ENCODE measurements at places on chromosomes 16 and 17.
A peak's percentile ranks its signal among the peaks of the same experiment; 100 is the strongest.

DNA sequence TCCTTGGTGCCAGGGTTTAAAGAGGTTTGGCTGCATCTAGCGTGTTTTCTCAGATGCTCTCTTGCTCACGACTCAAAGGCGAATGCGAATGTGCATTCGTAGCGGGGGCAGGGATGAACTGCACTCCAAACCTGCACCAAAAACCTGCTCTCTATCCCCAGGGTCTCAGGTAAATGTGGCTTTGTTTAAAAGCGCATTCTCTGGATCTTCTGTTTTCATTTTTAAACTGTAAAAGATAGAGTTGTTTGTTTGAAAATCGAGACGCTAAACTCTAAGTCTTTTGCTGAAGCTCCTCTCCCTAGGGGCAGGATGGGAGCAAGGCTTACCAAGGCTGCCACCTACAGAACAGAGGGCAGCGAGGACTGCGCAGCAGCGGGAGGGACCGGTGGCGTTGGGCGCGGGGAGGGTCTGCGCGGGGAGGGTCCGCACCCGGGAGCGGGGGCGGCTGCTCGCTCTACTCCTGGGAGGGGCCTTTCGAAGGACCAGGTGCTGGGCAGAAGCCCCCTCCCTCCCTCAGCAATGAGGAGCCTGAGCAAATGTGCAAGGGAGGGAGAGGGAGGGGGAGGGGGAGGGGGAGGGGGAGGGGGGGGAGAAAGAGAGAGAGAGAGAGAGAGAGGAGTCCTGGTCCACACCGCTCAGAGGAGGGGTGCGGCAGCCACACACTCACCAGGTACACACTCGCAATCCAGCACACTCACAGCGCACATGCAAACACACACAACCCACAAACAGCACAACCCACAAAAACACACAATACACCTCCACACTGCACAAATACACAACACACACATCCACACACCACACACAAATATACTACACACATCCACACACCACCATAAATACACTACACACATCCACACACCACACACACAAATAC is 142.8 kb downstream of the GRIN2A start:
- peak; percentile 25 for DNase-seq

DNA sequence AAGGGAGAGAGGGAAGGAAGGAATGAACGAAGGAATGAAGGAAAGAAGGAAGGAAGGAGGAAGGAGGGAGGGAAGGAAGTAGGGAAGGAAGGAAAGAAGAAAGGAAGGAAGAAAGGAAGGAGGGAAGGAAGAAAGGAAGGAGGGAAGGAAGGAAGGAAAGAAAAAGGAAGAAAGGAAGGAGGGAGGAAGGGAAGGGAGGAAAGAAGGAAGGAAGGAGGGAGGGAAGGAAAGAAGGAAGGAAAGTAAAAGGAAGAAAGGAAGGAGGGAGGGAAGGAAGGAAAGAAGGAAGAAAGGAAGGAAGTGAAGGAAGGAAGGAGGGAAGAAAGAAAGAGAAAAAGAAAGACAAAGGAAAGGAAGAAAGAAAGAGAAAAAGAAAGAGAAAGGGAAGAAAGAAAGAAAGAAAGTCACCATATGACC is 442.4 kb downstream of the RBFOX1 start:
- no peak for DNase-seq

GRCh38 chr16:8894736-8895334 is 12.7 kb downstream of the LITAFD start:
- no peak for DNase-seq

GRCh38 chr16:17607609-17608008 is 136.8 kb upstream of the XYLT1 start:
- no peak for DNase-seq

DNA sequence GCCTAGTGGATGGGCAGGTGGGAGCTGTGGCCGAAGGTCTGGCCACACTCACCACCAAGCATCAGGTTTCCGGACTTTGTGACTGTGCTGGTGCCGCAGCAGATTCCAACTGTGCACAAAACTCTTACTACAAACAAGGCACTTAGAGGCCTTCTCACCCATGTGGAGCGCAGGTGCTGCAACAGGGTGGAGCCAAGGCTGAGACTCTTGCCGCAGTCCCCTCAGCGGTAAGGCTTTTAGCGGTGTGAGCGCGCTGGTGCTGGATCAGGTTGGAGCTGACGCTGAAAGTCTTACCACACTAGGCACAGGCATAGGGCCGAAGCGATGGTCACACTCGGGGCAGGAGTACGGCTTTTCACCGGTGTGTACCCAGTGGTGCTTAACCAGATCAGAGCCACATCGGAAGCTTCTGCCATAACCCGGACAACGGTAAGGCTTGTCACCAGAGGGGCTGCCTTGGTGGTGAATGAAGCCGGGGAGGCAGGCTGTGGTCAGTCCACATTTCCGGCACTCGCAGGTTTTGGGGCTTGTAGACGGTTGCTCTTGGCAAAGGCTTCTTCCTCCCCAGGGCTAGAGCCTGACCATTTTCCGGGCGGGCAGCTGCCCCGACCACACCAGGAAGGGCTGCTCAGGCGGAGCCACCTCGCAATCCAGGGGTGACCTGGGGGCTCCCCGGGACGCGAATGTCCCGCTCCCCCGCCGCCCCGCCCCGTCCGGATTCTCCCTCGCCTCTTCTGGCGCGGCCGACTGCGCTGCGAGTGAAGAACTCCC is 1.0 kb upstream of the ARMC5 start:
- DNase-seq: peak; percentile 71

GRCh38 chr17:66375121-66375520 is 72.7 kb downstream of the PRKCA start:
- DNase-seq: no peak

DNA sequence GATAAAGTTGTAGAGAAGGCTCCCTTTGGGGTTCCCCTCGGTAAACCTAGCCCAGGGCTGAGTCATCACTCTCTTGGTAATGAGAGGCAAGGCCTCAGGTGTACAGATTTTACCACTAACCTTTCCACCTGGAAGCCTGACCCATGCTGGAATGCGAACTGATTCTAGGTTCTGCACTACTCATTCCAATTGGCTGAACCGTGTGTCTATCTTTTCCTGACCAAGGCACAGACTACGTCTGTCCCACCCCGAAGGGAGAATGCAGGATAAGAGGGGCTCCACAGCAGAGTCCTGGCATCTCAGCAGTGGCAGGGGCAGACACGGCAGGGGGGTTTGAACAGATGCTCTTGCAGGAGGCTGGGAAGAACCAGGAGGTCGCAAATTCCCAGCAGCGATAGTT is 65.4 kb upstream of the B4GALNT2 start:
- DNase-seq: no peak

- no peak for DNase-seq
Measured at GRCh38 chr17:48484256-48484655, 46.6 kb downstream of the HOXB1 start.

DNA sequence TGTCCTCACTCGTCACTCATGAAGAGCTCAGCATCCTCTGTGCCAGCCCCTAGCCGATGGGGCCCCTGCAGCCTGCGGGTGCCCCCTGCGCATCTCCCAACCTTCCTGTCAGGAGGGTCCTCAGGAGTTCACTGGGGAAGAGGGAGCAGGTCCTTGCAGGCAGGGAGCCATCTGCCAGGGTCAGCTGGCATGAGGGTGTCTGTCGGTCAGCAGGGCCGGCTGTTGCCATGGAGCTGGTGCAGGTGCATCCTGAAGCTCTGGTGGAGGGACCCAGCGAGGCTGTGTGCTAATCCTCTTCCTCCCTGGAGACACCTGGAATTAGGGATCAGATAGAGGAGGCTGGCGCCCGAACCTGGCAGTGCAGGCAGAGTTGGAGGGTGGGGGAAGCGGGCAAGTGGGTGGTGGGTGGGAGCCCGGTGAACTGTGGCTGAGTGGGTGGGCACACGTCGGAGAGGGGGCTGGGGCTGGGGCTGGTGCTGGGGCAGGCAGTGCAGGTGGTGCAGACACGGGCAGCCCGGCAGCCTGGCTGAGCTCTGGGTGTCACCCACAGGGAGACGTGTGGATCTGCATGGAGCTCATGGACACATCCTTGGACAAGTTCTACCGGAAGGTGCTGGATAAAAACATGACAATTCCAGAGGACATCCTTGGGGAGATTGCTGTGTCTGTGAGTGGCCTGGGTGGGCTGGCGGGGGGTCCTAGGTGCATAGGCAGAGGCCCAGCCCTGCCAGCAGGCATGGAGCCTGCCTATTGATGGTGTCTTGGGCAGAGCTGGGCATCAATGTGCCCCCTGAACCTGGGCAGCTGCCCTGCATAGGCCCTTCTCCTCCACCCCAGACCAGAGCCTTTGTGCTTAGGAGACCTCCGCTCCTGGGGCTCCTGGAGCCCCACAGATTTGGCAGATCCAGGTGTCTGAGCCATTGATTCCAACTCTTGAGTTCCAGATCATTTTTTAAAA is 17.4 kb downstream of the MAP2K3 start:
- DNase-seq: no peak

DNA sequence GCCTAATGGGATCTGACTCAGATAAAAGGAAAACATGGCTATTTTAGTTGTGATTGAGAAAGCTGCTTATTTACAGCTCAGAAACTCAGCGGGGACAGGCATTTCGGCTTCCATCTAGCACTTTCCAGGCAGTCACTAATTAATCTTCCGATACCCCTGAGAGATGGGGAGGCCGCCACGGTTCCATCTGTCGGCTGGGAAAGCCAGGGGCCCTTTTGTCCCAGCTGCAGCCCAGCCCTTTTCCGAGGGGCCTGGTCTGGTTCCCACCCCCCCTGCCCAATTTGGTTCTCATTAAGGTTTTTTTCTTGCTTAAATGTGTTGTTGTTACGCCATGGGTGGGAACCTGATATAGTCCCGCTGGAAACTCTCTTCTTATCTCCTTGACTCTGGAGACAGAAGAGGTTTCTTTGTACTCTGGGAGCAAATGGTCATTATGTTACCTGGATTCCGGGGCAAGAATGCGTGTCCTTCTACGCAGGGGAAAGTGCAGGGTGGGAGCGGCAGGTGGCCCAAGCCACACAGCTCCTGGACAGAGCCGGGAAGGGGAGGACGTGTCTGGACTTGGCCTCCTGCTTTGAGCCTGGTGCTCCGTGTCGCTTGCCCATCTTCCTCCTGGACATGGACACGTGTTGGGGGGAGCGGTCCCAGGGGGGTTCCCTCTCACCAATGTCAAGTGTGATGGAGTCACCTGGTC is 50.9 kb upstream of the GSE1 start:
- DNase-seq: no peak

DNA sequence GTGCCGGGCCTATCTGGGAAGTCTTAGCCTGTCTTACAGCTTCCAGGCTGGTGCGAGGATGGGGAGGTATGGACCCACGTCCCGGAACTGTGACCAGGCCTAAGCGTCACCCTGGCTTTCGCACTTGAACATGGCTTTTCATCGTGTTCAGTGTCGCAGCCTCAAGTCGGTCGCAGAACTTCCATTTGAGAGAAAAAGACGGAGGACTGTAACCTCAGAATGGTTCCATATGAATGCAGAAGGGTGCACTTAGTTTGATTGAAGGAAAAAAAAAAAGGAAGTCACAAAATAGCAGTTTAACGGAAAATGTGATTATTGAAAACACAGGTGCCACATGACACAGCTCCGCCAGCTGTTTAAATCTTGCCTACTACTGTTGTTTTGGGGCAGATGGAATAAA is 30.2 kb upstream of the JPT2 start:
- no peak for DNase-seq

- DNase-seq: no peak
Measured at GRCh38 chr17:56347639-56348038, 194.4 kb downstream of the ANKFN1 start.

DNA sequence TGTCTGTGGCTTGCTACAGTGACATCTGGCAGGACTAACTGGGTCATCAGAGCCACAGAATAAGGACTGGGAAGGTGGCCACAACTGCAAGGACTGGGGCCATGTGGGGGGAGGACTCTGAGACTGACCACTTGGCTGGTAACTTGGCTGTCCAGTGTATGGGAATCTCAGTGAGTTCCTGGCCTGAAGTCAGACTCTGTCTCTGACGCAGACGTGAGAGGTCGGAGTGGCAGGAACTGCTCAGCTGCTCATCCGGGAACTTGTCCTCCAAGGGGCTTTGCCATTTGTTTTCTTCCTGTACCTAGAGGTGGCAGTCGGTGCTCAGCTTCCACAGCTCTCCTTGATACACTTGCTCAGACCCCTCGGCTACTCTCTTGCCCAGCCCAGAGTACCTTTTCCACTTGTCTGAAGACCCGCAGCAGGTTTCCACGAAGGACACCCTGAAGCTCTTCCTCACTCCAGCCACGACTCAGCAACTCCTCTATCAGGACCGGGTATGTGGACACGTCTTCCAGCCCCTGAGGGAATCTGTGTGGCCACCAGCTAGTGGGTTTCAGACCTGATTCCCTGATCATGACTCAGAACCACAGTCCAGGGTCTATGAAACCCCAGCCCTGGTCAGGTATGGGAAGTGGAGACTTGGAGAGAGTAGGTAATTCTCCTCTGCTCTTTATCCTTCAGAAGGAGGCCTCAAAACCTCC is 7.3 kb upstream of the DPEP3 start:
- no peak for DNase-seq

- peak; percentile 10 for DNase-seq
Measured at GRCh38 chr17:50681263-50682200, 26.2 kb downstream of the ANKRD40 start.

- DNase-seq: peak; percentile 71
Measured at GRCh38 chr17:76791053-76791980, 53.4 kb downstream of the MFSD11 start.

GRCh38 chr16:61042737-61043136 is 993.5 kb downstream of the CDH8 start:
- DNase-seq: no peak

DNA sequence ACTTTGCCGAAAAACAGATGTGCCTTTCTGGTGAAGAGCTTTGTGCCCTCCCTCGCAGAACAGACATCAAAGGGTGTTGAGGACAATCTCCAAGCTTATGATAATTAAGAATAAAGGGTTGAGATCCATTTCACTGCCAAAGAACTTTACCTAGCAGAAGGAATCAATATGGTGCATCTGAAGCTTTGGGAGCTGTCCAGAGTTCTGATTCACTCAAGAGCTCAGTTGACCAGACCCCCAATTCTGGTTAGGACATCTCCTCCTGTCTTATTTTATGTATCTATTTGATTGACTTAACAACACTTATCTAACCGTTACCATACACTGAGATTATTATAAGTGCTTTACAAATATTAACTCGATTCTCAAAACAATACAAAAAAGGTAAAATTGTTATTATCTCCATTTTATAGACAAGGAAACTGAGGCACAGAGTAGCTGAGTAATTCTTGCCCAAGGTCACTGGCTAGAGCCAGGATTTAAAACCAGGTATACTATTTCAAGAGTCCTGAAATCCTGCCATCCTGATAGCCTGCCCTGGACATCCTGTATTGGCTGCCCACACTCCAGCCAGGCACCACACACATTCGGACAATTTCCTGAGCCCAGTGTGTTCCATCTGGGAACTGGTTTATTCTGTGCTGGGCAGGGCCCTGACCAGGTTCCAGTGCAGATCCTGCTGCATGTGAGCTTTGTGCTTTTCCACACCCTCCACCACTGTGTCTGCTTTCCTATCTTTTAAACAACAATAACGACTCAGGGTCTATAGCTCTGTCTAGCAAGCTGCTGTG is 29.8 kb downstream of the PITPNM3 start:
- DNase-seq: peak; percentile 7
